ENCODE measurements at places on chromosomes 5 and 9.

GRCh38 chr5:151676314-151676712, 10.4 kb downstream of the SPARC start:
- no peak for DNase-seq

DNA sequence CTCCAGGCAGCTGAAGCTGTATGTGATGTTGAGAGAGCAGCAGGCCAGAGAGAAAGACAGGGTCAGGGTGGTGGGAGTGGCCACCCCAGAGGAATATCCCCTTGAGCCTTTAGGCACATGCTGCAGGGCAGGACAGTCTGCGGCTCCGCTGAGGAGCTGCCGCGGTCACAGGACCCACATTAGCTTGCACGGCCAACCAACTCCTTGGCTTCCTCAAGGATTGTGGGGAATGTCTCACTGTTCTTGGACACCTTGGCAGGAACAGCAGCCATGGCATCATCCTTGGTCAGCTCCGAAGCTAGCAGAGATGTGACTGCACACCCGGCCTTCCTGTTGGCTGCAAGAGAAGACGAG, 27.8 kb downstream of the PCDHGC5 start:
- DNase-seq, result no peak

- DNase-seq, result no peak
These were observed 95.2 kb downstream of the C9orf152 start for GRCh38 chr9:110112792-110113191.

DNA sequence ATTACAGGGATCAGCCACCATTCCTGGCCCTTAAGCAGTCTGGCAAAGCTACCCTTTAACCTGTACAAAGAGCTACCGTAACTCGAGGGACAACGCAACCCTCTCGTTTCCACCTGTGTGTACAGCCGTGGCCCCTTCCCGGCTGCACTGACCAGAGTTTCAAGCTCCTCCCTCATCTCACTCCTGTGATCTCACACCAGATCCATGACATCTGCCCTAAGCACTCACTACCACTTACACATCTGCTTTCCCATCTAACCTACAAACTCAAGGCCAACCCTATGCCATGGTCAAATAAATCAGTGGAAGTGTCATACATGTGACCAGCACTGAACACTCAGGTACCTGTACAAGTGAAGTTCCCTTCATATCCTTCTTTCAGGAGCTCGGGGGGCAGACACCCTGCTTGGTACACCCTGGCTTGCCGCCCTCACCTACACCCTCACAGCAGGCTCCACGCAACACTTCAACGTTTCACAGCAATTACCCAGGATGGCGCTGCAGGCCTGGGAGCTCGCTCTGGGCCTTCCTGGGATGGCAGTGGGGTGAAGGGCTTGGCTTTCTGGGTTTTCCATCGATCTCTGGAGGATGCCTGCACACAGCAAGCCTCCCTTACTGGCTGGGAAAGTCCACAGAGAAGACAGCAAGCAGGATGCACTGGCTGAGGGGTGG, 61.7 kb downstream of the PRRT1B start:
- no peak for DNase-seq

DNA sequence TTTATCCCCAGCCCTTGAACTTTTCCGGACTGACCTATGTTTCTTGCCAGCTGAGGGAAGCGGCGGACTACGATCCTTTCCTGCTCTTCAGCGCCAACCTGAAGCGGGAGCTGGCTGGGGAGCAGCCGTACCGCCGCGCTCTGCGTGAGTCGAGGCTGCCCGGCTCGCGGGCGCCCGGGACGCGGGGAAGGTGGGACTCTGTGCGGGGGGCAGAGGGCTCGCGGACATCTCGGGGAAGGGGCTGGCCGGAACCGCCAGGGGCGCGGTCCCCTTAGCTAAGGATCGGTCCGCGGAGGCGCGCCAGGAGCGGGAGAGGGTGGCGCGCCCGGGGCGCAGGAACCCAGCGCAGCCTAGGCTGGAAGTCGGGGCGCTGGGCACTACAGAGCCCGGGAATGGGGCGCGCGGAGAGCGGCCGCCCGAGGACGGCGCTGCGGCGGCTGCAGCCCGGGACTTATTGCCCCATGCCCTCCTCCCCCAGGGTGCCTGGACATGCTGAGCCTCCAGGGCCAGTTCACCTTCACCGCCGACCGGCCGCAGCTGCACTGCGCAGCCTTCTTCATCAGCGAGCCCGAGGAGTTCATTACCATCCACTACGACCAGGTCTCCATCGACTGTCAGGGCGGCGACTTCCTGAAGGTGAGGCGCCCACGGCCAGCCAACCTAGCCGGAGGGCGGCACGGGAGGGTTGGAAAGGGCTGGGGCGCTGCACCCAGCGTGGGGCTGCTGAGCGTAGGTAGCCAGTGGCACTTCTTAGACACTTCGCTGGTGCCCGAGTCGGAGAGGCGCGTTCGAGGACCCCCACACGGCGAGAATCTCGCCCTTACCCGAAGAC, 922 bp downstream of the CRHBP start:
- DNase-seq, result no peak

DNA sequence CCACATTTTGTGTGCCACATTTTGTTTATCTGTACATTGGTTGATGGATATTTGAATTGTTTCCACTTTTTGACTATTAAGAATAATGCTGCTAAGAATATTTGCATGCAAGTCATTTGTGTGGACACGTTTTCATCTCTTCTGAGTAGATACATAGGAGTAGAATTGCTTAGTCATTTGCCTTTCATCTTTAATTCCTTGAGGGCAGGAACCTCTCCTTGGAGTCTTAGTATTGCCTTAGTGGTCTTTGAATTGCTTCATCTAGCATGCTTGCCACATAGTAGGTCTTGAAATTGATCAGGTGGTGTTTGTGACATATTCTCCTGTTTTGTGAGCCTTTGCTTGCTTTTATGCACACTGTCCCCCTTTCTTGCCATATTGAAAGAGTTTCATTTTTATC, 128.5 kb downstream of the NR3C1 start:
- DNase-seq, result no peak

DNA sequence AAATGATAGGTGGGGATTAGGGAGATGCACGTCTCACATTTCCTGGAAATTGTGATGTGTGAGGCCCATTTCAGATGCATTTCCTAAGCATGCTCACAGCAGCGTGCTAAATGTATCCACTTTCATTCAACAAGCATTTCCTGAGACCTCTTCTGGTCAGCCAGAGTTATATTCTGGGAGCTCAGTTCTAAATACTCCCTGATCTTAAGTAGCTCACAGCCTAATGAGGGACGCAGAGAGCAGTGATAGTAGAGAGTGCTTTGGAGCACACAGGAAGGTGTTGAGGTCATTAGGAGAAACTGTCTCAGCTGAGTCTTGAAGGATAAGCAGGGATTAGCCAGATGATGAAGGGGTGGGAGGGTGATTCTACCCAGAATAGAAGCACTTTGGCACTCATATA, 46.2 kb upstream of the FSD1L start:
- no peak for DNase-seq

GRCh38 chr5:76565009-76565408, 58.2 kb downstream of the F2RL2 start:
- DNase-seq, result no peak

- DNase-seq, result no peak
These were observed 58.4 kb upstream of the STK32A start for GRCh38 chr5:147176422-147176821.

DNA sequence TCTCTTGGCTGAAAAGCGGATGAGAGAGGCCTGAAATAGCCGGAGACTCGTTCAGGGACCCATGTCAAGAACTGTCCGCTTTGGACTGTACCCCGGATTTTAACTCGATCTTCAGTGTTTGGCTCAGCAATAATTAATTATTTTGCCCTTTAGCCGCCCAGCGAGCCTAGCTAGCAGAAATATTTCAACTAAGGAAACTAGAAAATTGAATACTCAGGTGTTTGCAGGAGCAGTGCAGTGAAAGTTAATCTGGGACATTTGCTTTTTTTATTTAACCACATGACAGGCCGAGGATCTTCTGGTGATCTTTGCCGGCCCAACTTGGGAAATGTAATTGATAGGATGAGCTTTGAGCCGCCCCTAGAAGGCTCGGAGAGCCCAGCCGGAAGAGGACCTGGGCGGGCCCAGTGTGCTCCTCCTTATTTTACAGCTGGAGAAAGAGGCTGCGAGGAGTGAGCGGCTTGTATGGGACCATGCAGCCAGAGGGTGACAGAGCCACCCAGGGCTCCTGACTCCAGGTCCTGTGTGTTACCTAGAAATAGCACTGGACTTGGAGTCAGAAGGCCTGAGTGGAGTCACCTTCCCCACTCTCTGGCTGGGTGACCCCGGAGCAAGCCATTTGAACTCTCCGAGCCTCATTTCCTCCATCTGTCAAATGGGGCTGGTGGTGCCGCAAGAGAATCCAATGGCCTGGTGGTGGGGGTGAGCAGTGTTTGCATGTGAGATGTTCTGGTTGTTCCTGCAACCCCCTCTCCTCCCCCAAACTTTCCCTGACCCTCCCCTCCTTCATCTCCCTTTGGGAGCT, 2.4 kb downstream of the PPARGC1B start:
- no peak for DNase-seq

DNA sequence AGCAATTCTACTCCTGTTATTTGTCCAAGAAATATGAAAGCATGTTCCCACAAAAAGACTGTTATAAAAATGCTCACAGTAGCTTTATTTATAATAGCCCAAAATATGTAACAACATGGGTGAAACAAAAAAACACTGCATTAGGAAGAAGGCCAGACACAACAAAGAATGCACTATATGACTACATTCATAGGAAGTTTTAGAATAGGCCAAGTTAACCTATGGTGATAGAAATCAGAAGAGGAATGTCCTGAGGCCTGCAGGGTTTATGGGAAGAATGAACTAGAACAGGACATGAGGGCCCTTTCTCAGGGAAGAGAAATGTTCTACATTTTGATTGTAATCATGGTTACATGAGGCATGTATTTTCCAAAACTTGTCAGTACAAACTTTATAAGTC, 24.7 kb upstream of the TAS2R1 start:
- no peak for DNase-seq

- no peak for DNase-seq
These were observed 168.2 kb downstream of the DAB2IP start for GRCh38 chr9:121819428-121820231.

DNA sequence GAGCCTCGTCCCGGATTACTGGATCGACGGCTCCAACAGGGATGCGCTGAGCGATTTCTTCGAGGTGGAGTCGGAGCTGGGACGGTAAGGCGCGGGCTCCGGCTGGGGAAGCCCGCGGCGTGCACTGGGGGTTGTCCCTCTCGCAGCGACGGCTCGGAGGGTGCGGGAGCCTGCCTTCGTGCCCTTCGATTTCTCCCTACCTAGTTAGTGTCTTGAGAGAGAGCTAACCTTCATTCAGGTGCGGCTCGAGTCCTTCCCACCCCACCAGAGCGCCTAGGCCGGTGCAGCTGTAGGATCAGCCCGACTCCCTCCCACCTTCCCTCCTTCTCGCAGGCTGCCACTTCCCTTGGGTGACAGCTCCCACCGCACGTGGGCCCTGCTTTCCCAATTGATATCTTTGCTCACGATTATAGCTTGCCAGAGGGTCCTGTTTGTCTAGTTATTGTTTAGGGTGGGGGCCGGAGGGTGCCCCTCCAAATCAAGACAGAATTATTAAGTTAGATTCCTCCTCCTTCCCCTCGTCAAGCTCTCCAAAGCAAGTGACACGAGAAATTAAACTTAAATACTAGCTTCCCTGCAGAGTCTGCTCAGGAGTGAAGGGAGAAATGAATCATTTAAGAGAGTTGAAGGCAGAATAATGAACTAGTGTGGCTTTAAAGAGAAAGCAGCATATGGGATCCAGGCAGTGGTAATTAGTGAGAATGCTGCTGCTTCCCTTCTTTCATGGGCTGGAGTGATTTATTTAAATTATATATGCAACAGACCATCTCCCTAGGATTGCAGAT, 569 bp downstream of the CAMK4 start:
- DNase-seq, result no peak

DNA sequence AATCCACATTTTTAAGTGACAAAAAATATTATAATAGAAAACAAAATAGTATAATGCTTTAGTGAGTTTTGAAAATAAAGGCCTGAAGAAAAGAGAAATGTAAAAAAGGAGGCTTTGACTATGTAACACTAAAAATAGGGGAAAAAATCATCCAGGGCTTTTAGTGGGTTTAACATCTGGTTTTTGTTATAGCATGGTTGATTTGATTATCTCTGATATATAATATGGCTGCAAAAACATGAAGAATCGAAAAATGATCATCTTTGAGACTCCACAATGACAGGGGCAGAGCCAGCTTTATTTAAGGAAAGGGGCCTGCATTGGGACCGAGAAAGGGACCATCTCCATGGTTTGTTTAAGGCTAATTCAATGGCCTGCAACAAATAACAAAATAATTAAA, 393.8 kb downstream of the PLK2 start:
- DNase-seq, result no peak

DNA sequence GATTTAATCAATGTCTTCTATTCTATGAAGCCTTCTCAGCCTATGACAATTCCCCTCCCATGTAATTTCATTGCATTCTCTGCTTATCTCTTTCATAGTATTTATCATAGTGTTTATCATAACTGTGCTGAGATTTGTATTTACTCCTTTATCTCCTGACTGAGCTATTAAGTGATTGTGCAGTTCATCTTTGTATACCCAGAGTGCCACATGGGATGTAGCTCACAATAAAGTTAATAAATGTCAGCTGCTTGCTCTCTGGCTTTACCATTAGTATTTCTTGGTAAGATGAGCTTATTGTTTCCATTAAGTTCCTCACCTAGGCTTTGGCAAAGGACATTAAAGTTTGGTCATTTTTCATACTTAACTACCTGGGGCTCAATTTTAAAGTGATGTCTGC, 275.1 kb upstream of the MPDZ start:
- DNase-seq, result no peak

- no peak for DNase-seq
These were observed 119.1 kb downstream of the C9orf50 start for GRCh38 chr9:129501771-129502319.

GRCh38 chr5:149999359-149999758, 1.1 kb downstream of the TIGD6 start:
- no peak for DNase-seq

- DNase-seq, result no peak
These were observed 623.0 kb downstream of the SLCO4C1 start for GRCh38 chr5:101673120-101673519.

DNA sequence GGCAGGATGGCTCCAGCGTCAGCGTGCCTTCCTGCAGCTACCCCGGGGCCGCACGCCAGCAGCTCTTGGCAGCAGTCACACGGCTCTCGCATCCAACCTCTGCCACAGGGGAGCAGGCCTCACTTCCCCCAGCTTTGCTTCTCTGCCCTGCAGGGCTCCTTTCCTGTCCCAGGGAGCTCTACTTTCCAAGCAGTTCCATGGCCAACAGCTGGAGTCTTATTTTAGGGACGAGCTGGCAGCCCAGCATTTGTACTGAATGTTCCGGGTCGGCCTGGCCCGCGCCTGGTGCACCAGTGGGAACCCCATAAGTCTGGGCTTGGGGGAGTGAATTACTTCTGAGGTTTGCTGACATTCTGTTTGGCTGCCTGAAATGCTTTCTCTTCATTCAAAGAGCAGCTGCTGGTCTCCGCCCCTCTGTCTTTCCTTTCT, 34.6 kb downstream of the GADD45G start:
- DNase-seq, result no peak

Data from CD4-positive, alpha-beta T cell treated with Interferon alpha-2 for 1 hour (primary cell).